BE2C (cell line): ENCODE measurements at places on chromosomes 7 and 10.

- DNase-seq, result no peak
Measured at GRCh38 chr7:139813689-139814088, 15.4 kb upstream of the TBXAS1 start.

DNA sequence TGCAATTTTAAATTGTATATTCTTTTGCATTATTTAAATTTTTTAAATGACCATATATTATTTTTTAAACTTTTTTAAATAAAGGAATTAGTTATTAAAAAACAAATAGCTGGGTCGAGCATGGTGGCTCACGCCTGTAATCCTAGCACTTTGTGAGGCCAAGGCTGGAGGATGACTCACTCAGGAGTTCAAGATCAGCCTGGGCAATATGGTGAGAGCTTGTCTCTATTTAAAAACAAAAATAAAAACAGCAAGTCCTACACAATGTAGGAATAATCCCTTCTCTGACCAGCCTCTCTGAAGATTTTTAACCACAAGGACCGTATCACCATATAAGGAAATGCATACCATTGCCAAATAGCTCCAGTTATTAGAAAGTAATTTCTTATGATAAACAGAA, 19.6 kb downstream of the NOC3L start:
- DNase-seq, result no peak

DNA sequence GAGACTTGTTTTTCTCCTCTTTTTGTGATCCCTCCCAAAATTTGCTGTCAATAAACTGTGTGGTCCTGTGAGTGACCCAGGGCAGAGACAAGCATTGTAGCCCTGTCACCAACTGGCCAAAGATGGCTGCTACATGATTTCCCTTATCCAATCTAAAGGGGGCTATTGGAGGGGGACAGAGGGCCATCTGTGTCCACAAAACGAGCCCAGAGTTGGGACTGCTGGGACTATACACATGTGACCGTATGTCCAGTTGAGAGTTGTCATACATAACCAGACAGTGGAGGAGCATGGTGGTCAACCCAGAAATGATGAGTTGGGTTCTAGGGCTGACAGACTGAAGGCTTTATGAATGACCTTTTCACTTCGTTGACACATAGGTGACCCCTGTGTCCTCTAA, 55.3 kb upstream of the SDK1 start:
- no peak for DNase-seq

DNA sequence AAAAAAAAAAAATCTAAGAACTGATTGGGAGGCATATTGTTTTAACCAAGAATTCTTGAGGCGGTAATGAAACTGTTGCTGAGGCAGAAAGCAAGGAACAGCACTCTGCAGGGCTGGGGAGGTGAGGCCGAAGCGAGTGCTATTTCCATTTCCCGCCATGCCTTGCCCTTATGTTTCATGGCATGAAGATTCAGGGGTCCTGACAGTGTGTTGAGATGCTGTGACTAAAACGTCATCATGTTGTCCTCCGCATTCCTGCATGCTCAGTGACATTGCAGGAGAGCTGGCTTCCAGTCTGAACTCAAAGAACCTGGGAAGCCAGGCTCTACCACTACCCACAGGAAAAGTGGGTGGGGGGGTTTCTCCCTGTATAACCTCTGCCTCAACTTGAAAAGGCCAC, 85.2 kb downstream of the EBF3 start:
- DNase-seq, result no peak

DNA sequence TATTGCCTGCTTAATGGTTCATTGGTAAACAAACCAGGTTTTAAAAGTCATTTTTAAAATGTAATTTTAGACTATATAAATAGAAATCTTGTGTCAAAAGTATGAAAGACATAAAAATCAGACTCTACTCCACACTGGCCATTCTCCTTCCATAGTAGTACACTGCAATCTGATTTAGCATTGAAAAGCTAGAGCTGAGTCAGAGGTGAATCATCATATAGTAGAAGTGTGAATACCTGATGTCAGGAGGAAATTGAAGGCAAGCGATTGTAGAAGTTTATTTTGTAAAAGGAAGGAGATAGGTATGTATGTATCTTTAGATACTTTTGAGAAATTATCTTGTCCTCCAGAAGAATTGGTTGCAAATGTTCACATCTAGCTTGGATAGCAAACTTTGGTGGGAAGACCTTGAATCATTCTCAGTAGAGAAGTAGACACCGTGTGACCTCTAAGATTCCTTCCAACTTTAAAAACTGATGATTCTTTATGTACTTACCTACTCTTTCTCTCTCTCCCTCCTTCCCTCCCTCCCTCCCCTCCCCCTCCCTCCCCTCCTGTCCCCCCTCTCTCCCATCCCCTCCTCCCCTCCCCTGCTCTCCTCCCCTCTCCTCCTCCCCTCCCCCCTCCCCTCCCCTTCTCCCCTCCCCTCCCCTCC, 88.1 kb downstream of the BTAF1 start:
- no peak for DNase-seq

- DNase-seq, result no peak
Measured at GRCh38 chr7:134992626-134993179, 6.4 kb downstream of the AGBL3 start.

- DNase-seq, result no peak
Measured at GRCh38 chr10:130014263-130015074, 50.4 kb upstream of the EBF3 start.

GRCh38 chr7:100401811-100402210, 26.7 kb downstream of the ZCWPW1 start:
- no peak for DNase-seq

- no peak for DNase-seq
Measured at GRCh38 chr10:113709221-113709838, 29.6 kb downstream of the CASP7 start.

DNA sequence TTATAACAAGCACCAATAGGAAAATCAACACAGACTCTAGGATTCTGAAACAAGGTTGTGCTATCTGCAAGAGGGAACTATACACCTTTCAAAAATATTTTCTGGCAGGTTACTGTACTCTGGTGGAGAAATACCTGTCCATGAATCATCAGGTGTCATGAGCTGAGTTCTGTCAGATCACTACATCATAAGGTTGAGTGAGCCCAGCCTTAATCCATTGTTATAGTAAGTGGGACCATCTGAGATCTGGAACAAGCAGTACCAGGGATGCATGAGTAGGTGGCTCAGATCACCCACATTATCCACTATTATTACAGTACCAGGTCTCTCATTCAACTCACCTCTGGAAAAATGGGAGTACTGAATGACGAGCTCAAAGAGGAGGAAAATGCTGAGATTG, 212.4 kb downstream of the DGKI start:
- DNase-seq, result no peak

DNA sequence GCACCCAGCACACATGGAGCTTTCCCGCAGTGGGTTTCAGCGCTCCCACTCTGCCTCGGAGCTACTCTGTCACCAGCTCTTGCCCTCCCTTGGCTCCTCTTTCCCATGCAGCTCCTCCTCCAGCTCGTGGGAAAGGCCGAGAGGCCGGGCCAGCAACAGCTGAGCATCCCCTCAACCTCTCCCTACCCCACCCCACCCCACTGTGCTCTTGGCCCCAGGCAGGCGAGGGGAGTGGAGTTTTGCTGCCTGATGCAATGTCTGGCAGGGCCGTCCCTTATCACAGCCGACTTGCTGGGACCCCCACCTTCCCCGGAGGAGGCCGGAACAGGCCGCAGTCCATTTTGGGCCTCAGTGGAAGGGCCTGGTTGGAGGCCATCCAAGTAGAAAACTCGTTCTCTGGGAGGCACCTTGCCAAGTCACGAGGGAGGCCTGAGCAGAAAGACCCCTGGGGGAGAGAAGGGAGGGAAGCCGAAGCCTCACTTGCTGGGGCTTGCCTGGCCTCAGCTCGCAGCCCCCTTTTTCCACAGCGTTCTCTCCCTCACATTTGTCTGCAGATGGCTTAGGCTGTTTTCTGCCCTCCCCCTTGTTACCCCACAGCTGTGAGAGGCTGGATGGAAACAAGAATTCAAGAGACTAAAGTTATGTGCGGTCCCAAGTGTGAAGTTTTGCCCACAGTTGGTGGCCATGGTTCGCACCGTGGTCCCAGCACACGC, 35.3 kb downstream of the CHST3 start:
- peak; percentile 91 for DNase-seq

DNA sequence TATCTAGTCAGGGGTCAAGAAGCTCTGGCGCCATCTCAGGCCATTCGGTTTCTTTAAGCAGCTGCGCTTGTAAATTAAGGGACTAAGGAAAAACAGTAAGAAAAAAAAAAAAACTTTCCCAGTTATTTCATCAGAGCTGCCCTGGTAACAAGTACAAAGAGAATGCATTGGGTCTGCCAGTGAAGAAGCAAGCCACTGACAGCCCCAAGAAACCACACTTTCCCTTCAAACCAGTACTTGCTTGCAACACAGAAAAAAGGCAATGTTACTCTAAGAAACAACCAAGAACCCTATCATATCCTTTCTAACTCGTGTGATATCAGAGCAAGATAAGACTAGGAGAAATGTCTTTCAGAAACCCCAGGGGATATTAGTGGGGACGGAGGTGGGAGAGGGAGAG, 40.6 kb upstream of the AOAH start:
- no peak for DNase-seq

- DNase-seq, result no peak
Measured at GRCh38 chr10:66892871-66893270, 33.0 kb upstream of the LRRTM3 start.

DNA sequence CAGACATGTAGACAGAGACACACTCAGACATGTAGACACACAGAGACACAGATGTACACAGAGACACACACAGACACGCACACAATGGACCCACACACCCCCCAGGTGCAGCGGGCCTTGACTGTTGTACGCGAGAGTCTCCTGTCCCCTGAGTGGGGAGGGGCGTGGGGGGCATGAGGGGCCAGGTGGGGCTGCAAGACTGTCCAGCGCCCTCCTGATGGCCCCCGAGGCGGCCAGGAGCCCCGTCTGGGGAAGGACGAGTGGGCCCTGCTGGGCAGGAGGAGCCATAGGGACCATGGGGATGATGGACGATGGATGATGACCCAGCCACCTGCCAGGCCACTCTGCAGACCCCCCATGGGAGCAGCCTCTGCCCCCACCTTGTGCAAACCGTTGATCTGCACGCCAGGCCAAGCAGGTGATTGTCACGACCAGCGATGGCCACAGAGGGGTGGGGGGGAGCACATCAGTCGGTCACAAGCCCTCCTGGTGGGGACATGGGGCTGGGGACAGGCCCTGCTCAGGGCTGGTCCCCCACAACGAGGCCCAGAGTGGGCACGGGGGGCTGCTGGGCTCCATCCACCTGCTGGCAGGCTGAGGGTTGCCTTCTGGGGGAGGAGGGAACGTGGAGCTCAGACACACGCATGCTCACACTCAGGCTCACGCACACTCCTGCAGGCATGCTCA, 11.6 kb downstream of the VENTX start:
- peak; percentile 6 for DNase-seq

DNA sequence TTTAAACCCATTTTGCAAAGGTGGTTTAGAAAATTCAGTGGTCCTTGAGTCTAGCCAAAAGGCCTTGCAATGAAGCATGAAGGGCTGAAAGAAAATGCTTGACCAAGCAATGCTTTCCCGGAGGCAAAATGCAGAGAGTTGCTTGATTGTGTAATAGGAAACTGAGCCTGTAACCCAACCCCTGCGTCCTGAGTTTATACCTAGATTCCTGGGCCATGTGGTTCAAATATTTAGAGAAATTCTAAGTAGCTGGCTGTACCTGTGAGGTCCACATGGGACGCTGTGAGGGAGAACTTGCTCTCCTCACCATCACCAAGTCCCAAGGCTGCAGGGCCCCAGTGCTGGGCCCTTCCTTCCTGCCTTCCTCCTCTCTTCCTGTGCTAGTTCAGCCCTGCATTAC, 45.7 kb downstream of the CXCL12 start:
- DNase-seq, result no peak

GRCh38 chr7:18504965-18505364, 9.4 kb downstream of the HDAC9 start:
- DNase-seq, result no peak

DNA sequence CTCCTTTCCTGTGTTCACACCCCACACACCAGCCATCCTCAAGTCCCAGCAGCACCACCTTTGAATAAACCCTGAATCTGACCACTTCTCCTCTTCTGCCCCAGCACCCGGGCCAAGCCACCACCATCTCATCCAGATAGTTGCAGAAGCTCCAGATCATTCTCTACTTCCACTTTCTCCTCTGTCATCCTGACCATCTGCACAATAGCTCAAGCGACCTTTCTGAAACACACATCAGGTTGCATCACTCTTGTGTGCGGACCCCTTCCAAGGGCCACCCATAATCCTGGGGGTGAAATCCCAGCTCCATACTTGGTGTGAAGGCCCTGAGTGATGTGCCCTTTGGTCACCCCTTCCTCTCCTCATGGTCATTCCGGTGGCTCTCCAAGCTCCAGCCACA, 187.4 kb upstream of the GALNT17 start:
- DNase-seq, result no peak

- no peak for DNase-seq
Measured at GRCh38 chr7:54961391-54961790, 57.4 kb upstream of the EGFR start.

- no peak for DNase-seq
Measured at GRCh38 chr7:47610506-47611044, 28.7 kb upstream of the TNS3 start.

GRCh38 chr10:122163174-122164022, 107.7 kb upstream of the BTBD16 start:
- DNase-seq, result peak; percentile 83

DNA sequence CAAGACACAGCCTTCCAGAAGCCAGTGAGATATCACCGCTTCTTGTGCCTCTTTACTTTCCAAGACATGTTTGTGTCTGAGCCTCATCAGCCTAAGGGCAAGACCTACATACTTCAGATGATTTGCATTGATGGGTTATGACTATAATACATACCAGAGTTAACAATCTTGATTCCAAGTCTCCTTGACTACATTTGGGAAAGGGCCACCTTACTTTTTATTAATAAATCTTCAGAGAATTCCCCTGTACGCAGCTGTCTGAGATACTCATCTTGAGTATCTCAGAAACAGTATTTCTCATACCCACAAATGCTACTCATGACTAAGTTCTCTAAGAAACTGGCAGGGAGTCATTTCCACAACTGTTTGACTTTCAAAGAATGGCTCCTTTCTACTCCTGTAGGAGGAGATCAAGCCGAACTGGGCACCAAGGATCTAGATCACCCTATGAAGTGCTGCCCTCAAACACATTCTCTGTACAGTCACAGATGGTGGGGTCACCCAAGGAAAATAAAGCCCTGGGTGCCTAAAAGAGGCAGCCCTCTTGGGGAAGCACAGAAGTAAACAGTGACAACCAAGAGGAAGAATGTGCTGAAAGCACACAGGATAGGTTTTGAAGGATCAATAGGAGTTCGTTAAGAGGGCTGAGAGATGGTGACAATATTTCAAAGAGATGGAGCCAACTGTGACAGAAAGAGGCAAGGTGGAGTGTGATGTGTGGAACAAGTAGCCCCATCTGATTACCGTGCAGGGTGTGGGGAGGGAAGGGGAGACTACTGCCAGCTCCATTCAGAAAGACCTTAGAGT, 138.9 kb downstream of the JAZF1 start:
- DNase-seq, result no peak

- DNase-seq, result no peak
Measured at GRCh38 chr7:5332579-5332978, 49.8 kb downstream of the SLC29A4 start.

DNA sequence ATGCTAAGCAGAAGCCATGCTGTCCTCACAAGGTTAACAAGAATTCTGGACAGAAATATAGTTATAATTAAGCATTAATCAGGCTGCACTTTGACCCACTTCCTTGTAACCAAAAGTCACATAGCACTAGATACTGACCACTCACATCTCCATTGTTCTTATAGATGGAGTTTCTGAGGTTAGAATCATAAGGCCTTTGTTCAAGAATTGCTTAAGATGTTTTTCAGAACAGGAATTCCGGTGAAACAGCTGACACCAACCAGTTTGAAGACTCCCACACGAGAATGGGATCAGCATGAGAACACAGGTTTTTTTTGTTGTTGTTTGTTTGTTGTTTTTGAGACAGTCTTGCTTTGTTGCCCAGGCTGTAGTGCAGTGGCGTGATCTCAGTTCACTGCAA, 488.3 kb upstream of the NRP1 start:
- DNase-seq, result no peak
